ENCODE measurements at places on chromosomes 7 and 10.

- H3K4me3 ChIP-seq: no peak overlapping the region
- peaks cover 25% of the 10 kb centered on the region for H3K27me3 ChIP-seq
- peaks cover 9% of the 10 kb centered on the region for H3K4me1 ChIP-seq
Observed at GRCh38 chr7:139525750-139526149, 2.3 kb downstream of the CLEC2L start.

- no peaks in the 10 kb centered on the region for H3K36me3 ChIP-seq
- H3K4me3 ChIP-seq: no peak overlapping the region
- H3K4me1 ChIP-seq: no peaks in the 10 kb centered on the region
- no peak for DNase-seq
- no peaks in the 10 kb centered on the region for H3K27me3 ChIP-seq
- H3K27ac ChIP-seq: no peak overlapping the region
Observed at GRCh38 chr7:146417176-146417575, 300.6 kb downstream of the CNTNAP2 start.

DNA sequence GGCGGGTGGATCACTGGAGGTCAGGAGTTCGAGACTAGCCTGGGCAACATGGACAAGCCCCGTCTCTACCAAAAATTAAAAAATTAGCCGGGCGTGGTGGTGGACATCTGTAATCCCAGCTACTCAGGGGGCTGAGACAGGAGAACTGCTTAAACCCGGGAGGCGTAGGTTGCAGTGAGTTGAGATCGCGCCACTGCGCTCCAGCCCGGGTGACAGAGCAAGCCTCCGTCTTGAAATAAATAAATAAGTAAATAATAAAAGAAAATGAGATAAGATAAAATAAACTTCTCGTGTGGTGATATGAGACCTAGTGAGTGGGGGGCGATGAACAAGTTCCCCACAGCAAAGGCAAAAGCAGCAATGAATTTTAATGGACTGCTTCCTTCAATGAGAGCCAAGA lies 33.6 kb upstream of the LMTK2 start:
- H3K4me3 ChIP-seq: no peak overlapping the region
- H3K27me3 ChIP-seq: no peaks in the 10 kb centered on the region
- H3K4me1 ChIP-seq: no peaks in the 10 kb centered on the region
- DNase-seq: no peak
- no peak overlapping the region for H3K27ac ChIP-seq

DNA sequence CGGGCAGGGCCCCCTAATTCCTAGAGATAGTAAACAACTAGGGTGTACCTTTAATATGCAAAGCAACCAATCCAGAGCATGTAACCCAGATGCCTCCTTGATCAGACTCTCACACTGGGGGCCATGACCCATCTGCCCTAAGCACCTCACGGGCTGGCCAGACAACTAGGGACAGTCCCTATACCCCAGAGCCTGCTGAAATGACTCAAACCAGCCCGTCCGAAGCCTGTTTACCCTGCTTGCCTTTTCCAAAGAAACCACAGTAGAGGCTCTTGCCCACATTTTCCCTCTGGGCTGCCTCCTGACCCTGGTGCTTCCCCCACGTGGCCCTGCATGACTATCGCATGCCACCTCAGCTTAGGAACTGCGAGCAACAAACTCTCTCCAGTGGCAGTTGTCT lies 46.2 kb downstream of the RGS10 start:
- H3K27ac ChIP-seq: no peak overlapping the region
- DNase-seq: no peak
- H3K4me3 ChIP-seq: no peak overlapping the region
- peaks cover 7% of the 10 kb centered on the region for H3K4me1 ChIP-seq
- no peaks in the 10 kb centered on the region for H3K27me3 ChIP-seq

DNA sequence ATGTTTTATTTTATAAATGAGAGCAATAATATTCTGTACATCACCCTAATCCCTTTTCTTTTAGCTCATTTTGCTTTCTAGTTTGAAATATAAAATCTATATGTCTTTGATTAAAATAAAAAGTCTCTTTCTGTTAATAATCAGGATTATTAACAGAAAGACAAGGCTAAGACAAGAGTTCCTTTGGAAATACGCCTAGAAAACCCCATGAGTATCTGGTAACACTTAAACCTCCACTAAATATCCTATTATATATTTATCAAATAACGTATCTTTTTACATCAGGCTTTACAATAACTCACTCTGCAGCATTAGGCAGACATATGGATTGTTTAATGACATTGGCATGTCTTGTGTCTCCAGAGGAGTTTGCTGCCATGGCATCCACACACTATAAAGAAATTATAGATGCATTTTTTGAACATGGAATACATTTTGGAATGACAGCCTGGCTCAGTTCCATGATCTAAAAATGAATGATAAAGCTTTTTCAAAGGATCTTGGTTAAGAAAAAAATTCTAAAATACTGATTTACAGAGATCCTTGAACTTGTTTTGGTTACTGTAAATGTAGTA lies 98.7 kb downstream of the TMEM26 start:
- H3K4me1 ChIP-seq: no peaks in the 10 kb centered on the region
- DNase-seq: no peak
- no peaks in the 10 kb centered on the region for H3K36me3 ChIP-seq
- no peaks in the 10 kb centered on the region for H3K27me3 ChIP-seq
- no peak overlapping the region for H3K27ac ChIP-seq
- no peak overlapping the region for H3K4me3 ChIP-seq

GRCh38 chr7:157010588-157011332 lies at the start of gene MNX1:
Gene MNX1, minus strand, starts transcription at chr7:157010663. Its CDS starts 313 bp downstream, at chr7:157010350.
- H3K27ac ChIP-seq: no peak within 1 kb of the TSS
- H3K27me3 ChIP-seq: peaks cover 89% of the 10 kb centered on the region
- H3K36me3 ChIP-seq: no peaks in the 10 kb centered on the region
- no peaks in the 10 kb centered on the region for H3K4me1 ChIP-seq
- no peak for DNase-seq

- no peaks in the 10 kb centered on the region for H3K27me3 ChIP-seq
- DNase-seq: peak; percentile 53
- no peaks in the 10 kb centered on the region for H3K36me3 ChIP-seq
- H3K4me1 ChIP-seq: no peaks in the 10 kb centered on the region
- H3K4me3 ChIP-seq: peak overlapping the region; percentile 89
Observed at GRCh38 chr10:5413012-5413938, 918 bp downstream of the NET1 start.

DNA sequence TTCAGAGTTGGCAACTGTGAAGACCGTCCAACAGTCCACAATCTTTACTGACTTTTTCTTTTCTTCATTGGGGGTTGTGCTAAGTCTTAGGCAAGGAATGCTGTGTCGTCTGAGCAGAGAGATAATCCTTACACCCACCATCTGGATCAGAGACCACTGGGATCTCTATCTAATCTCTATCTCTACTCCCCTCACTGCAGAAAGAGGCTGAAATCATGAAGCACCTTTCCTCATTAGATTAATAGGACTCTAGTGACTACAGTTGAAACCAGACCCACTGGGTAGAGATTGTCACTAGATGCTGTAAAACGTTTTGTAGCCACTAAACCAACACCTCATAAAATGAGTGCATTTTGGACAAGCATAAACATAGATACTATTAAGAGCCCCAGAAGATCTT lies 387.4 kb upstream of the CELF2 start:
- H3K27ac ChIP-seq: no peak overlapping the region
- H3K27me3 ChIP-seq: no peaks in the 10 kb centered on the region
- H3K4me3 ChIP-seq: no peak overlapping the region
- H3K36me3 ChIP-seq: no peaks in the 10 kb centered on the region
- H3K4me1 ChIP-seq: no peaks in the 10 kb centered on the region

DNA sequence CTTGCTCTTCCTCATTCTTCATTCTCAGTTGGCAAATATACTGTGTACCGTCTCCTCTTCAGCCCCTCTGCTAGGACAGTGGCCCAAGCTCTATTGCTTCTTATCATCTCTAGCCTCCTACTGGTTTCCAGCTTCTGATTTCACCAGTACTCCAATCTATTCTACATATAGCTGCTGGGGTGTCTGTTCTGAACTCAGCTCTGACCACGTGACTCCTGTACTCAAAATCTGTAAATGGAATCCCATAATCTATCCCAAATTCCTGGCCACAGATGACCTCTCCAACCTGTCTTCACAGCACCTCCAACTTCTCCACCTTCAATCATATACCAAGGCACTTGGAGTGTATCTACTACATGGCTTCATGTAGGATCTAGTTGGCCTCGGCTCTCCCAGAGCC lies 152.9 kb downstream of the NRCAM start:
- H3K27ac ChIP-seq: no peak overlapping the region
- H3K4me3 ChIP-seq: no peak overlapping the region
- peaks cover 9% of the 10 kb centered on the region for H3K4me1 ChIP-seq
- no peak for DNase-seq

DNA sequence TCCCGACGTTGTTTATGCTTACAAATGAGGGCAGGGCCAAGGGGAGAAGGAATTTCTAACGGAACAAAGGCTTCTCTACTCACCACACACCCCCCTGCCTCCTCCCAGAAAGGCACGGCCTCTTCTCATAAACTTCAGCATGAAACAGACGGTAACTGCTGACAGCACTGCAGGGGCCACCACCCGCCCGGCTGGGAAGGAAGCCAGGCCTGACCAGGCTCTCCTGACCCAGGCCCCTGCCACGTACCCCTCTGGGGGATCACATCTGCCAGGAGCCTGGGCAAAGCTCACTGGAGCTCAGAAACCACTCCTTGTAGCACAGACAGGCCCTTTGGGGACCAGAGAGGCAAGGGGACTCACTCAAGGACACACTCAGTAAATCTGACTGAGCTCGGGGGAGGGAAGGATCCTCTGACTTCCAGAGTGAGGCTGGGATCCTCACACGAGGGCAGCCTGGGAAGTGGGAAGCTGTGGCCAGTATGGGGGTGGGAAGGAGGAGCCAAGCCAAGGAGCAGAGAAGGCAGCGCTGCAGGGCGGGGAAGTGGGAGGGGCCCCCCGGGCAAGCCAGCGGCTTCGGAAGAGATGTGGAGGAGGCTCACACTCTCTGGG lies 46.1 kb downstream of the ZCCHC24 start:
- H3K27me3 ChIP-seq: no peaks in the 10 kb centered on the region
- peaks cover 59% of the 10 kb centered on the region for H3K4me1 ChIP-seq
- H3K4me3 ChIP-seq: no peak overlapping the region
- peaks cover 4% of the 10 kb centered on the region for H3K36me3 ChIP-seq

GRCh38 chr10:1249142-1249920 lies 193.1 kb downstream of the WDR37 start:
- no peaks in the 10 kb centered on the region for H3K36me3 ChIP-seq
- no peaks in the 10 kb centered on the region for H3K4me1 ChIP-seq
- DNase-seq: no peak
- no peak overlapping the region for H3K27ac ChIP-seq

DNA sequence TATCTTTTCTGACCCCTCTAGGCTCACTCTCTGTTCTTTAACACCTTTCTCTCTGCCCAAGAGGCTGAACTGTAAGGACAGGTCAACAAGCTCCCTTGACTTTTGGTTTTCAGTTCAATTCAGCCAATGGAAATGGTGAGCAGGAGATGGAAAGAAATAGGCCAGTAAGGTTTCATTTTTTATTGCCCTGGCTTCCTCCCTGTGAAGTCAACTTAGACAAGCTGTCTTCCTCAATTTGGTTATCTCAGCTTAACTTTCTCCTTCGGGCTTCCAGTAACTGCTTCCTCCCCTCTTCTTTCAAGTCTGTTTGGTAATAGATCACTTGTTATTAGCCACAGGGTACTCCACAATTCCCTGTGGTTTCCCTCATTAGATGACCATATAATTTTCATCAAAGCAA lies 19.7 kb downstream of the LIPK start:
- H3K4me1 ChIP-seq: no peaks in the 10 kb centered on the region
- no peak overlapping the region for H3K27ac ChIP-seq
- DNase-seq: no peak
- H3K36me3 ChIP-seq: no peaks in the 10 kb centered on the region

GRCh38 chr7:100208911-100209408 lies 10.8 kb upstream of the PVRIG start:
- no peaks in the 10 kb centered on the region for H3K4me1 ChIP-seq
- no peaks in the 10 kb centered on the region for H3K36me3 ChIP-seq

DNA sequence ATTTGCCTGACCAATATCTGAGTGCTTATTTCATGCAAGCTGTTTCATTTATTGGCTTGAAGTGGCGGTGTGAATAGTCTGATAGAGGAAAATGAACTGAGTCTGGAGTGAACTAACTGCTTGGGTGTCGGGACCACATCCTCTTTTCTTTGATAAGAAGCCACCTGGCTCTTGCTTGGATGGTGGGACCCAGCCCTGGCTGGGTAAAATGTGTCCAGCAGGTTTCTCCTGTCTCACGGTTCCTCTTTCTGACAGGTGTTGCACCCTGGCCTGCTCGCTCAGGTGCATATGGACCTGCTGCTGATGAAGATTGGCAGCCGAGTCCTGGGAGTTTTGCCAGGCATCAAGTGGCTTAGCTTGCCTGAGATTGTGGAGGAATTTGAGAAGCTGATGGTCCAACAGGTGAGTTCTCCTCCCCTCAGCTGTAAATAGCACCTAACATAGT lies 1.6 kb downstream of the ADCK2 start:
- H3K4me3 ChIP-seq: no peak overlapping the region
- no peaks in the 10 kb centered on the region for H3K36me3 ChIP-seq
- DNase-seq: no peak

GRCh38 chr7:20132585-20132984 lies 84.6 kb downstream of the MACC1 start:
- no peak overlapping the region for H3K27ac ChIP-seq
- H3K4me3 ChIP-seq: no peak overlapping the region
- H3K36me3 ChIP-seq: no peaks in the 10 kb centered on the region
- no peaks in the 10 kb centered on the region for H3K27me3 ChIP-seq

DNA sequence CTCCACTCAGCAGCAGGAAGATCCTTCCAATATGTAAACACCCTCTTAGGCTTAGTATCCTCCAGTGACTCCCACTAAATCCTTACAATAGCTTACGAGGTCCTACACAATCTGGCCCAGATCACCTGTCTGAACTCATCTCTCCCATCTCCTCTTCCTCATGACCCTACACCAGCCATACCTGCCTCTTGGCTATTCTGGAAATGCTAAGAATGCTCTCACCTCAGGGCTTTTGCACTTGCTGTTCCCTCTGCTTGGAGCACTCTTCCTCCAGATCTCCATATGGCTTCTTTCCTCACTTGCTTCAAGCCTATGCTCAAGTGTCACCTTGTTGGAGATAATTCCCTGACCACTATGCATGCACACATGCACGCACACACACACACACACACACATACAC lies 50.8 kb upstream of the FRMD4A start:
- no peaks in the 10 kb centered on the region for H3K27me3 ChIP-seq
- no peak for DNase-seq
- H3K27ac ChIP-seq: peak overlapping the region; percentile 21

GRCh38 chr7:47218378-47219176 lies 363.3 kb downstream of the TNS3 start:
- no peaks in the 10 kb centered on the region for H3K36me3 ChIP-seq
- peaks cover 2% of the 10 kb centered on the region for H3K27me3 ChIP-seq
- DNase-seq: peak; percentile 36

GRCh38 chr7:19900118-19900517 lies 126.7 kb upstream of the TMEM196 start:
- no peaks in the 10 kb centered on the region for H3K4me1 ChIP-seq
- no peak overlapping the region for H3K27ac ChIP-seq
- no peaks in the 10 kb centered on the region for H3K36me3 ChIP-seq
- DNase-seq: no peak
- H3K4me3 ChIP-seq: no peak overlapping the region
- no peaks in the 10 kb centered on the region for H3K27me3 ChIP-seq

GRCh38 chr10:77637532-77638320 lies at the start of gene KCNMA1:
Gene KCNMA1, minus strand, starts transcription at chr10:77637808.
- peaks cover 22% of the 10 kb centered on the region for H3K4me1 ChIP-seq
- no peak for DNase-seq
- no peaks in the 10 kb centered on the region for H3K36me3 ChIP-seq

- no peaks in the 10 kb centered on the region for H3K36me3 ChIP-seq
- DNase-seq: no peak
- H3K4me3 ChIP-seq: no peak overlapping the region
- peaks cover 3% of the 10 kb centered on the region for H3K4me1 ChIP-seq
Observed at GRCh38 chr7:28202222-28202621, 21.6 kb upstream of the JAZF1 start.
